ENCODE measurements at places on chromosomes 12 and 14.

DNA sequence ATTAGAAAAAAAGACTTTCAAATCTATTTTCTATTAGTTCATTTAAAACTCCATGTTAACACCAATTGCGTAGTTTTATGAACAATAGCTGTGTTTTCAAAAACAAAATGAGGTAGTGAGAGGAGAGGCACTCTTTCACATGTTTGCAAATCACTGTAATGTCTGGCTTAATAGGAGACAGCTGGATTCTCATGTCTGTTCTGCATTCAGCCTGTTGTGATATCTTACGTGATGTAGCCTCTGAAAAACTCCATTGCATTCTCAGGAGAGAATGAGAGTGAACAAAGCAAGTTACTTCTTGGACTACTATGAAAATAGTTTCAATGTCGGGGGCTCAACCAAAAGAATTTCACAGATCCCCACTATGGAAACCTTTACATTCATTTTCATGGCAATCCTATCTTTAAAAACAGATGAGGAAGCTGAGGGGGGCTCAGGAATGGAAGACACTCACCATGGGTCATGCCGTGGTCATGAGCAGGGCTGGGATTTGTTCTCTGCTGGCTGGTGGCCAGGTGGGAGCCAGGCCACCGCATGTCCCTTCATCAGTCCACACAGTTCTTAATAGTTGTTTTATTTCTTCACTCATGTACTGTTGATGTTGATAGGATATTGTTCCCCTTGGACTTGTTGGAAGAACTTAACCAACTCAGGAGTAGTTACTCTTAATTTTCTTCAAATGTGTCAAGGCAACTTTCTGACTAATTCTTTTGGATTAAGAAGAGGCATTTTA lies 346.2 kb upstream of the FAR2 start:
- no peak for DNase-seq

GRCh38 chr14:98897605-98898309 lies 374.2 kb downstream of the BCL11B start:
- no peak for DNase-seq

GRCh38 chr12:52054231-52054832 lies 3.1 kb downstream of the NR4A1 start:
- no peak for DNase-seq

DNA sequence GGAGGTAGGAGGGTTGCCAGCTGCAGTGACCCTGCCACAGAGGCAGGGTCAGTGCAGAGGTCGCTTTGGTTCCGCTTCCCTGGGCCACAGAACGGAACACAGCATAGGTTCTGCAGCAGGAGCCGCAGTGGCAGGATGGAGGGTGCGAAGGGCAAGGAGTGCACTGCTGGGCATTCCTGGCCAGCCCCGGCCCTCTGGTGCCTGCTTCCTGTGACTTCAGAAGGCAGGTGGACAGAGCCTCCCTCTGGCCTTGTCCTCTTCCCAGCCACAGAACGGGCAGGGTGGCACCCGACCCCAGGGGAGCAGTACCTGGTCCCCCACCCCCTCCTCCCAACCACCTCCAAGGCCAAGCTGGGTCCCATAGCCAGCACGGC lies 37.7 kb downstream of the SLC8B1 start:
- no peak for DNase-seq

DNA sequence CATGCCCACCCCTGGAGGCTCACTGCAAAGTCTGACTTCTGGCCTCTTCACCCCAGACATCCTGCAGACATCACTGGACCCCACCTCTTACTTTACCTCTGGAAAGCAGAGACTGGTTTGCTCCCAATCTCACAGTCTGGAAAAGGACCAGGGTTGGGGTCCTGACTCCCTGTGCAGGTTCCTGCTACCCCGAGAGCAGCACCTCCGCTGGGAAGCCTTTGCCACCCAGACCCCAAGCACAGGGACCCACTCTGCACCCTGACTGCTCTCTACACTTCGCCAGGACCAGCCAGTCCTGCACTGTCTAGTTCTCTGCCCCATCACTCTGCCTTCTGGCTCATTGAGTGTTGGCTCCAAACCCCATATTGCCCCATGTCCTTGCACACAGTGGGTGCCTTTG lies 16.0 kb downstream of the FOXN4 start:
- no peak for DNase-seq

- DNase-seq, result no peak
Observed at GRCh38 chr14:103770500-103770899, 54.9 kb downstream of the ZFYVE21 start.

- no peak for DNase-seq
Observed at GRCh38 chr14:52922059-52922458, 28.8 kb downstream of the FERMT2 start.

Measured in activated naive CD8-positive, alpha-beta T cell treated with anti-CD3 and anti-CD28 coated beads, Interleukin-2, amount 10 ng/mL, durations not matched to agents 7 days and 5 days (primary cell).